Stimulated activated CD4-positive, alpha-beta T cell treated with anti-CD3 and anti-CD28 coated beads, TNF-alpha, amount 100 ng/mL, for 1 hour (primary cell): ENCODE measurements at places on chromosomes 11 and 22.
A peak's percentile ranks its signal among the peaks of the same experiment; 100 is the strongest.

DNA sequence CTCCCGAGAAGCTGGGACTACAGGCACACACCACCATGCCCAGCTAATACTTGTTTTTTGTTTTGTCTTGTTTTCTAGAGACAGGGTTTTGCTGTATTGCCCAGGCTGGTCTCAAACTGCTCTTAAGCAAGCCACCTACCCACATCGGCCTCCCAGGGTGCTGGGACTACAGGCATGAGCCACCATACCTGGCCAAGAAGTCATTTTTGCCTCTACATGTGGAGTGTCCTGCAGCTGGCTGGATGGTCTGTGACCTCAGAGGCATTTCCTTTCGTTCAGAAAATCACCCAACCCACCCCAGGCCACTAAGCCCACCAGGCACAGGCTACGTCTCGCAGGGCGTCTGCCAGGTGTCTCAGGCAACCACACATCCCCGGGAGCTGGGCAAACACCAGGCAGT lies 12.8 kb downstream of the SHANK2 start:
- DNase-seq = no peak

DNA sequence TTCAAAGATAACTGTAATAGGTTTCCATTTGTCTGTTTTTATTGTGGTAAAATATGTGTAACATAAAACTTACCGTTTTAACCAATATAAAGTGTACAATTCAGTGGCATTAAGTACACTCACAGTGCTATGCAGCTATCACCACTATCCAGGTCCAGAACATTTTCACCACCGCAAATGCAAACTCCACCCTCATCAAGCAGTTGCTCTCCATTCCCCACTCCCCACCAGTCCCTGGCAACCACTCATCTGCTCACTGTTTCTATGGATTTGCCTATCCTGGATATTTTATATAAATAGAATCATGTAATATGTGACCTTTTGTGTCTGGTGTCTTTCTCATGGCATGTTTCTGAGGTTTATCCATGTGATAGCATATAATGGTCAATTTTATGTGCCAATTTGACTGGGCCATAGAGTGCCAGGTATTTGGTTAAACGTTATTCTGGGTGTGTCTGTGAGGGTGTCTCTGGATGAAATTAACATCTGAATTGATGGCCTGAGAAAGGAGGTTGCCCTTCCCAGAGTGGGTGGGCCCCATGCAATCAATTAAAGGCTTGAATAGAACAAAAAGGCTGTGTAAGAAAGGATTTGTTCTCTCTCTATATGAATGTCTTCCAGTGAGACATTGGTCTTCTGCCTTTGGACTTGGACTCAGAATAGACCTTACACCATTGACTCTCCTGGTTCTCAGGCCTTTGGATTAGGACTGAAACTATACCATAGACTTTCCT lies 17.2 kb upstream of the SMCO4 start:
- DNase-seq = no peak

DNA sequence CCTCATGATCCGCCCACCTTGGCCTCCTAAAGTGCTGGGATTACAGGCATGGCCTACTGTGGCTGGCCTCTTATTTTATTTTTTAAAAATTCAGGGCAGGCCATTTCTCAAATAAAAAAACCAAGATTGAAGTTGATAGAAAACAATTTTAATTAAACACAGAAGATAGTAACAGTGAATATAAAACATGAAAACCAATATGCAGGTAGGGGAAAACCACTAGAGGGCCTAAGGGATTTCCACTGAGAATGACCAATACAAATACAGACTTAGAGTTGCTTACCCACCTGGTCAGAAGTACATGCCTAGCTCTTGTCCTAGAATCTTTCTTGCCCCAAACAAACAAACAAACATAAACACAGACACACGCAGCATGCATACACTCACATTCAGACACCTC lies 1.7 kb upstream of the RTCB start:
- no peak for DNase-seq

- DNase-seq = no peak
Measured at GRCh38 chr11:97890466-97890865, 1130.3 kb upstream of the CNTN5 start.

DNA sequence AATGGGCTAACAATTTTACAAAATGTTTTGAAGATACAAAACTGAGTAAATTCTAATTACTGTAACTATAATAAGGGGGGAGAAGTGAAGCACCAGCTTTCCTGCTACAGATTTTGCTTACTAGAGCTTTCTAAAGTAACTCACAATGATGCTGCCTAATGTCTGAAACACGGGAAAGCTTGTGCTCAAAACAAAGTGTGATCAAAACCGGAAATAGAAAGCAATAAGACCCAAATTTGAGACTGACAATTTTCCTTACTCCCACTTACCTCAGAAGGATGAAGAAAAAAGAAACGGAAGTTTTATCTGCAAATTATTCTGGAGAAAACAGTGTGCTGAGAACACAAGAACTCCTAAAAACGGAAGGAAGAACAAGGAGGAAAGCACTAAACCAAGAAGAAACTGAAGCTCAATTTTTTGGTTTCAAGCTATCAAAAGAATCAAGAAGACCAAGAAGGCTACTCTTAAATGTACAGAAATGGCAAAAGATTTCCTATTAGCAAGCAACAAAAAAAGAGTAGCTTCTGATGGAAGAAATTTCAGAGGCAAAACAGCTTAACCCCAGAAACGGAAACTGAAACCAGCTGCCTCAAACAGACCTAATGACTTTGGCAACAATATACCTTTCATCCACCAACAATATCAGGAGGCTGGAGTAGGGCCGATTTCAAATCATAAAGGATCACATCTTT lies 33.4 kb downstream of the AMBRA1 start:
- DNase-seq = no peak

- DNase-seq = no peak
Measured at GRCh38 chr22:22916215-22916951, 28.8 kb downstream of the IGLL5 start.

DNA sequence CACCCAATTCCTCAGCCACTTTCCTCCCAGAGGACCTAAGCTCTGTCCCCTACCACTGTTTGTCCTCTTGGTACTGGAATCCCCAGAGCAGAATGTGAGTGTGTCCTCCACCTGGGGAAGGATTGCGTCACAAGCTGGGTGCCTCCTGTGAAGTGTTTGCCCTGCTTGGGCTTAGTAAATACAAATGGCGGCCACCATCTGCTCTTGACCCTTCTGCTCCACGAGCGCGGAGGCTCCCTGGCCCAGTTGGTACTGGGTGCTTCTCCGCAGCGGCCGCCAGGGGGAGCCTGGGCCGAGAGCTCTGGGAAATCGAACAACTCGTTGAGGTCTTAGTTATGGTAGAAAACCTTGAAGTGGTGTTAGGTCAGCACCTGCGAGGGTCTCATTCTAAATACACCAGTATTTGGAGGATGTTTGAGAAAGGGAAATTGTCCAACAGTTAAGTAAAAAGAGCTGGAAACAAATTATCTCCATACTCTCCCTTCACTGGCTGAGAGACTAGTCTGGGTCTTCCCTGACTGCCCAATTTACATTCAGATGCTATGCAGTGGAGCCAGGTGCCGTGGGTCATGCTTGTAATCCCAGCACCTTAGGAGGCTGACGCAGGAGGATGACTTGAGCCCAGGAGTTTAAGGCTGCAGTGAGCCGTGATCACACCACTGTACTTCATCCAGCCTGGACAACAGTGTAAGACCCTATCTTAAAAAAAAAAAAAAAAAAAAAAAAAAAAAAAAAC lies 74.6 kb upstream of the TEAD1 start:
- peak; percentile 36 for DNase-seq

GRCh38 chr11:113351480-113351879 lies 36.1 kb upstream of the ANKK1 start:
- DNase-seq = no peak

DNA sequence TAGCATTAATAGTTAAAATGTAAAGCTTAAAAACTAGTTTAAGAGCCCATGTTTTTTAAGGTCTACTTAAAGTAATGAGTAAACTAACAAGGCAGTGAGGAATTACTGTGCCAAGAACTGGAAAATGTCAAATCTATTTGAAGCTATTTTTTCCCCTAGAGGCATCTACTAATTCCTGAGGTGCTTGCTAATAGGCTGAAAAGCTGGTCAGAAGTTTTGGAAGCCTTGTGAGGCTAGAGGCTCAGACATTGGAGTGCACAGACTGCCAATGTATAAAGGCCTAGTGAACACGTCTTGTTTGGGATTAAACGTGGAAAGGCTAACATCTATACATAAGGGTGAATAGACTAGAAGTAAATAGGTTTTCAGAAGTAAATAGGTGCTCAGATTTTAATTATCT lies 136.5 kb upstream of the C11orf87 start:
- DNase-seq = no peak

- no peak for DNase-seq
Measured at GRCh38 chr11:126466236-126467045, 111.0 kb downstream of the ST3GAL4 start.

- no peak for DNase-seq
Measured at GRCh38 chr11:35289821-35290220, 129.5 kb downstream of the SLC1A2 start.

GRCh38 chr11:76776472-76776871 lies 6.7 kb upstream of the TSKU start:
- DNase-seq = no peak

GRCh38 chr11:13686776-13687175 lies 18.3 kb downstream of the FAR1 start:
- no peak for DNase-seq

DNA sequence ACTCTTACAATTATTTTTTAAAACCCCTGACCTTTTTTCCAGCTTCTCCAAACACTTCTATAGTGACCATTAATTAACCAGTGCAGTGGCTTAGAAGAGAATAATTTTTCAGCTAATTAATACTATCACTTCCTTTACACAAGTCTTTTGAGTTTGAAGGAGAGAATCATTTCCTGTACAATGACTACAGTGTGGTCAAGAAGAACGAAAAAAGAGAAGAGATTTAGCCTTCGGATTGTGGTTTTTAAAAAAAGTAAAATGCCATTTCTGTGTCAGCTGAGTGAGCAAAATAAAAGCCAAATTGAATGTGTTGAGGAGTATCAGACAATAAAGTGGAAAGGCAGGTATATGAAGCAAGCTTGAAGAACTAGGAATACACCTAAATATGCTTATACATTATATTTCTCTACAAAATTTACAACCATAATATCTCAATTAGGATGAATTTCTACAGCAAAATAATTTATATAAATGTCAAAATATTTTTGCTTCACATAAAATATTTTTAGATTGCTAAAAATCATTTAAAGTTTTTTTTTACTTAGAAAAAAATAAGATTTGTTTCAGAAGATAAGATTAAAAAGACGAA lies 1155.2 kb upstream of the CNTN5 start:
- no peak for DNase-seq

DNA sequence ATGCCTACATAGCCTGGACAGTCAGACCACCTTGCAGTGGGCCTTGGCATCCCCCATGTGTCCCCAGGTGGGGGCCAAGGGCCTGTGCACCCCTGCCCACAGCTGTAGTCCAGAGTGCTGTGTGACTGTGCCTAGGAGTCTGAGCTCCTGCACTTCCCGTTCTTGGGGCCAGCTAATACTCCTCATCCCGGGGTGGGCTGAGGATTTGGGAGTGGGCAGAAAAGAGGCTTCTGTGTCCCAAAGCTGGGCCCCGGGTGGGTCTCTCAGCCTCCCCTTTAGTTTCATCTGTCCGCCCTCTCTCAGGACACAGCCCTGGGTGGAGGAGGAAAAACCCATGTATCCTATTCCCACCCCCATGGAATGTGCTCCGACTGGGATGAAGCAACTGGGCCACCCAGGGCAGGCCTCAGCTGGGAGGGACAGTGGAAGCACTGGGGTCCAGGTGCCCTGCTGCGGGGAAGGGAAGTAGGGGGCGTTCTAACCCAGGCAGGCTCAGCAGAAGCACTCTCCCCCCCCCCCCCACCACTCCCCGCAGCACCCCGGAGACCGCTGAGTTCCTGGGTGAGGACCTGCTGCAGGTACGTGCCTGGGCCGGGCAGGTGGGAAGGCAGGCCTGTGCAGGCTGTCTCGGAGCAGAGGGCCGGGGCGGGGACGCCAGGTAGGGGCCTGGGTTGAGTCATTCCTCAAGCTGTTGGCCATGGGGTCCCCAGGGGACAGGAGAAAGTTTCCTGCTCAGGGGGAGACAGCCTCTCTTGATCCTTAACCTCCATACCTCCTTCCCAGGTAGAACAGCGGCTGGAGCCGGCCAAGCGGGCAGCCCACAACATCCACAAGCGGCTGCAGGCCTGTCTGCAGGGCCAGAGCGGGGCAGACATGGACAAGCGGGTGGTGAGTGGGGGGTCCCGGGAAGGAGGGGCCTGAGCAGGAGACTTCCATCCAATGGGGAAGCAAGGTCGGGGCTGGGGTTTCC lies 1.4 kb downstream of the SH3BP1 start:
- no peak for DNase-seq

DNA sequence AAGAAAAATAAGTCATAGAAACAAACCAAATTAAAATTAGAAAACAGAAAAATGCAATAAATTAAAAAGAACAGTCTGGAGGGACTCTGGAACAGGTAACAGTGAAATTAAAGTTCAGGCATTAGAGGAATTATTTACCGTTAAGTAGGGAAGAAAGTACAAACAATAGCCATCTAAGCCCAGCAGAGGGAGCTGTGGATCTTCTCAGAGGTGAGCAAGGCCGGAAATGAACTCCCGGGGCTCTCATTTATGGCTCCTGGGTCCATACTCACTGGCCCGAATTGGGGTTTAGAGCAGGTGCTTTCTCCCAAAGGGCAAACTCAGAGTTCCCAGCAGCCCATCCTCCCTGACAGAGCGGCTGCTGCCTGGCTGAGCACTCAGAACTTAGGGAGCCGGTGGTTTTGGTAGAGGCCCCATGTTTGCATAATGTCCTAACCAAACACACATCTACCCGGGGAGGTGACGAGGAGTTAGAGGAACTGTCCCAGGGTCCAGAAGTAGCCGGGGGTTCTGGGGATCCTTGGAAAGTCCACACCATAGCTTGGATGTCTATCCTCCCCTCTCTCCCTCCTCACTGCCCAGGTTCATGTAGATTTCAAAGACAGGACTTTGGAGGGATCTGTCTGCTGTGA lies 87.8 kb upstream of the VPREB1 start:
- DNase-seq = peak; percentile 15

- DNase-seq = no peak
Measured at GRCh38 chr11:3942956-3943497, 87.6 kb downstream of the STIM1 start.

DNA sequence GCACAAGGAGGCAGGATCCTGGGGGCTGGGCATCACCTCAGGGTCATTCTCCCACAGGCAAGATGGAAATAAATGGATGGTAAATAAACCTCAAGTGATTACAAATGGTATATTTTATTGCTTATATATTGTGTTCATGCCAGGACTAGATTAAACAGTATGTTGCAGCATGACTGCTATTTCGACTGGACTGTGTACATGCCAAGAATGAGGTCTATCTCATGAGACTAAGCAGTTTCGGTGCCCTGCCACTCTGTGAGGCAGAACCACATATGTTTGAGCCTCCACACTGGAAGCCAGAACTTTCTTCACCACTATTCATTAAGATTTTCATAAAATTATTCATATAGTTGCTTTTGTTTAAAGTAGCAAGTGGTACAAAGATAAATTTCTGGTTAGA lies 140.2 kb downstream of the DDX10 start:
- no peak for DNase-seq

GRCh38 chr22:46093796-46094195 lies 56.5 kb upstream of the PPARA start:
- DNase-seq = no peak

- DNase-seq = no peak
Measured at GRCh38 chr11:42906226-42906625, 405.6 kb upstream of the API5 start.

GRCh38 chr11:79413268-79413667 lies 27.6 kb downstream of the TENM4 start:
- DNase-seq = no peak
